ENCODE measurements at places on chromosomes 4 and X. TPM values are rescaled to one million over a fixed set of nuclear protein-coding genes. Genes with fewer than 3 reads are reported as not detected.

CNKSR2 gene
- 0.63 TPM for polyA plus RNA-seq

STOX2 gene
- 1.6 TPM for polyA plus RNA-seq

FAM53A gene
- polyA plus RNA-seq: 0.99 TPM

PNMA5 gene
- not detected for polyA plus RNA-seq

FSTL5 gene
- polyA plus RNA-seq: not detected

SORBS2 gene
- 0.55 TPM for polyA plus RNA-seq

VMA21 gene
- polyA plus RNA-seq: 25.4 TPM

SLC6A14 gene
- 0.74 TPM for polyA plus RNA-seq

ADH1B gene
- polyA plus RNA-seq: not detected

IL2 gene
- polyA plus RNA-seq: not detected

PNMA3 gene
- polyA plus RNA-seq: 0.03 TPM

GUCY1B1 gene
- 0.08 TPM for polyA plus RNA-seq

GYPA gene
- not detected for polyA plus RNA-seq

FGA gene
- not detected for polyA plus RNA-seq

OCIAD1 gene
- 168 TPM for polyA plus RNA-seq

CPE gene
- 3.8 TPM for polyA plus RNA-seq

REELD1 gene
- polyA plus RNA-seq: not detected

UTP14A gene
- polyA plus RNA-seq: 18.3 TPM
